ENCODE measurements at places on chromosomes 5 and 9.

DNA sequence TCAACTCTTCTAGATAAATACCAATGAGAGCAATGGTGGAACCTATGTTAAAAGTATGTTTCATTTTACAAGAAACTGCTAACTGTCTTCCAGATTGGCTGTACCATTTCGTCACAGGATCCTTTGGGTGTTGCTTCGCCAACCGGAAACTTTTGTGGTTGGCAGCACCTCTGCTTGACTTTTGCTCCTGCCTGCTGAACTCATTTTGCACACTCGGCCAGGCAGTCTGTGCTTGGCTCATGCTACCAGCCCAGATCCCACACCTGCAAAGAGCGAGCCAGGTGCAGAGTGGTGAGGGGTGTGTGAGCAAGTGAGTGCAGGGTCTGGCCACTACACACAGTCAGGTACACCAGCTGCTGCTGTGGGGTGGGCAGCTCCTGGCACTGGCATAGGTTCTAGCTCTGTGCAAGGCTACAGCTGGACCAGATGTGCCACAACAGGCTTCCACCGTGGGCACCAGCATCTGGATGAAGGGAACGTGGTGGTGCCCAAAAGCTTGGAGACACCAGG, 422.3 kb downstream of the PRR16 start:
- DNase-seq = no peak

- DNase-seq = no peak
Observed at GRCh38 chr5:109191153-109191558, 218.6 kb downstream of the PJA2 start.

DNA sequence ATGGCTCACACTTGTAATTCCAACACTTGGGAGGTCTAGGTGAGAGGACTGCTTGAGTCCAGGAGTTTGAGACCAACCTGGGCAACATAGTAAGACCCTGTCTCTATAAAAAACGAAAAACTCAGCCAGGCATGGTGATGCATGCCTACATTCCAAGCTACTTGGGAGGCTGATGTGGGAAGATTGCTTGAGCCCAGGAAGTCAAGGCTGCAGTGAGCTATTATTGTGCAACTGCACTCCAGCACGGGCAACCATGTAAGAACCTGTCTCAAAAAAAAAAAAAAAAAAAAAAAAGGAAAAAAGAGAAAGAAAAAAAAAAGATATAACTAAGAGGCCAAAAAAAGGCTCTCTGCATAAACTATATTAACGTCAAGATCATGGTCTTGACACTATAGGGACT, 27.3 kb downstream of the GIN1 start:
- DNase-seq = no peak

GRCh38 chr5:159641371-159642039, 274.8 kb upstream of the ADRA1B start:
- no peak for DNase-seq
